ENCODE measurements at places on chromosomes 6 and 20.

DNA sequence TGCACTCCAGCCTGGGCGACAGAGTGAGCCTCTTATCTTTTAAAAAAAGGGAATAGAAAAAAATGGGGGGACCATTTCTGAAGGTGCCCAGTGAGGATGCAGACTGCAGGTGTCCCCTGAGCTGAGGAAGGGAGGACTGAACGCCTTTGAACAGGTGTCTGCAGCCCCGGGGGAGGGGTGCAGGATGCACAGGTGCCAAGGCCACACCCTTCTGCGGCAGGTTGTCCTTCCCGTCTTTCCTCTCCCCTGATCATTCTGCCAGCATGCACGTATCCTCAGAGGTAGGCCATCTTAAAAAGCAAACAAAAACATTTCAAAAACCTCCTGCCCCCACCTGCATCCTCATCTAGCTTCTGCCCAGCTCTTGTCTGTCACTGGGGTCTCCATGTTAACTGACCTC lies 101.3 kb downstream of the MTHFD1L start:
- DNase-seq = no peak

GRCh38 chr6:34393191-34393965 lies 909 bp upstream of the NUDT3 start:
- DNase-seq = no peak

GRCh38 chr6:17224056-17224455 lies 57.1 kb upstream of the RBM24 start:
- DNase-seq = no peak

DNA sequence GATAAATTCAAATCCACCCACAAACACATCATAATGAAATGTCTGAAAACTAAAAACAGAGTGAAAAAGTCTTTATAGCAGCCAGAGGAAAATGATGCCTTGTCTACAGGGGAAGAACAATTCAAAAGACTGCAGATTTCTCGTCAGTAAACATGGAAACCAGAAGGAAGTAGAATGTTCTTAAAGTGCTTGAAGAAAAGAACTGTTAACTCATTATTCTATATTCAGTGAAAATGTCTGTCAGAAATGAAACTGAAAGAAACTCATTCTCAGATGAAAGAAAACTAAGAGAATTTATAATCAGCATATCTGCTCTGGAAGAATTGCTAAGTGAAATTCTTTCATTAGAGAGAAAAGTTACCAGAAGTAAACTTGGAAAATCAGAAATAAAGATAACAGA lies 416.1 kb downstream of the TBC1D32 start:
- no peak for DNase-seq

DNA sequence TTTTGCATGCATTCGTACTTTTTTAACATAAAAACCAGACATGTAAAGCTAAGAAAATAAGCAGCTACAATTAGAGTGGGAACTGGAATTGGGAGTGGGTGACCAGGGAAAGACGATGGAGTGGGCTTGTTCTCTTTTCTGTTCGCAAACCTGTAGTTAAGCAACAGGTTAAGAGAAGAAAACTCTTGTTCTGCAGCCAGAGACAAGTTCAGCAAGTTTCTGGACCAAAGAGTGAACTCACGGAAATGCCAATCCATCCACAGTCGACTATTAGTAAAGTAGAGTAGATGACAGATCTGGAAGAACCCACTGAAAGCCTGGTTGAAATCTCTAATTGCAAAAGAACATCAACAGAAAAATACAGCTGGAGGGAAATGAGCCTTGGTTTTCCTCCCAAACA lies 197.8 kb downstream of the TFAP2A start:
- no peak for DNase-seq

- no peak for DNase-seq
Measured at GRCh38 chr6:138800377-138801150, 4.7 kb downstream of the ECT2L start.
